PC-9 (cell line): ENCODE measurements at places on chromosomes 7 and 10.

DNA sequence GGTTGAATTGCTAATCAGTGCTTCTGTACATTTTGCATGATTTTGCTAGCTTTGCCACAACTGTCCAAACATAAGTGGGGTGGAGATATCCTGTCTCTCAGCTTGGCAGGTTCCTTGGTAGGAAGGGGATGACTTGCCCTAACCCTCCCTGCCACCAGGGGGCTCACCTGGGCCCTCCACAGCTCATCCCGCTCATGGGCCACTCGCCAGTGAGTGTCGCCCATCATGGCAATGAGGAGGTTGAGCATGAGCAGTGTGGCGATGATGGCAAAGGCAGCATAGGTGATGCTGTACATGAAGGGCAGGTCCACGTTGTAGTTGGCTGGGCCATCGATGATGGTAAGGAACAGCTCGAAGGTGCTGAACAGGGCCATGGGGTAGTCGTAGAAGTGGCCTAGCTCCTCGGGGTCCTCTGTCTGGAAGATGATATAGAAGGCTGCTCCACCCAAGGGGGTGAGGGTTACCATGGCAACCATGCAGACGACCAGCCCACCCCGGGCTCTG lies 12.2 kb downstream of the TRPV6 start:
- no peak for DNase-seq

- DNase-seq = no peak
These were observed 54.5 kb downstream of the JAKMIP3 start for GRCh38 chr10:132120200-132120599.

DNA sequence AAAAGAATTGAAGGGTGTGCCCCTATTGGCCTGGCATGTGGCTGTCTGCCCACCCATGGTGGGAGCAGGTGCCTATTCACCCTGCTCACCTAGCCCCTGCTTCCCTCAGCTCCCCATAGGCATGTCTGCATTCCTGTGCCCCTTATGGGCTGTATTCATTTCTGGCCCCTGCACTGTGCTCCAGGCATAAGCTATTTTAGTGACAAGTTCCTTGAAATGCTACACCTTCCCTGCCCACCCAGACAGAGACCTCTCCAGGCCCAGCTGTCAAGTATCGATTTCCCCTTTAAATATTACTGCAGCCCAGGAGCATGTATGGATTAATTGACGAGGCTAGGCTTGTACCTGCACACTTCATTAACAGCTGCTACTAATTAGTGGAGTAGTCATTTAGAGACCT lies 235.4 kb downstream of the RPS24 start:
- no peak for DNase-seq

DNA sequence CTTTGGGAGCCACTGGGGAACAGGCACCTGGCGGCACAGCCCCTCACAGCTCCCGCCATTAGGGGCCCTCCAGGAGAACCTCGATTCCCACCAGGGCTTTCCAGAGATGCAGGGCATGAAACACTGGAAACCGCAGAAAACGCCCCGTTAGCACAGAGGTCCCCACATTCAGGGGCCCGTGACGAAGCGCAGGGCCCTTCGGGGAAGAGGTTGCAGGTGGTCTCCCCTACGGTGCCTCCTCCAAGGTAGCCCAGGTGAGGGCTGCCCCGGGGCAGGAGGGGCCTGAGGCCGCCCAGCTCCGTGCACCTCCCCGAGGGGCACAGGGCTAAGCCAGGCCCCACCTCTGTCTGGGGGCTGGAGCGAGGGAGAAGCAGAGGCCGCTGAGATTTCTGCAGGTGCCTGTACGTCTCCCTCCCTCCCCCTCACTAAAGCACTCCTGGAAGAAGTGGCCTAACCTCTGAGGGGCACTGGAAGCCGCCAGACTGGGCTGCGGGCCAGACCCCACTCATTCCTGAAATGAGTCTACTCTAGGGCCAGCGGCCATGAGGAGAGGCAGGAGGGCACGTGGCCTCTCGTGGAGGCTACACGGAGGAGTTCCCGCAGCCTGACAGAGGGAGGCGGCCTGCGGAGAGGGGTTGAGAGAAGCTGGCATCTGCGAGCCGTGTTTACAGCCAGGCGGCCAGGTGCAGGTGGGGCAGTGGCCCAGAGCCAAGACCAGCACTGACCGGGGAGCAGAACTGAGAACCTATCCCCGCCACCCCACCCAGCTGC lies 6.9 kb downstream of the PDGFA start:
- DNase-seq = no peak

GRCh38 chr7:158549616-158550393 lies 37.8 kb downstream of the PTPRN2 start:
- DNase-seq = no peak

DNA sequence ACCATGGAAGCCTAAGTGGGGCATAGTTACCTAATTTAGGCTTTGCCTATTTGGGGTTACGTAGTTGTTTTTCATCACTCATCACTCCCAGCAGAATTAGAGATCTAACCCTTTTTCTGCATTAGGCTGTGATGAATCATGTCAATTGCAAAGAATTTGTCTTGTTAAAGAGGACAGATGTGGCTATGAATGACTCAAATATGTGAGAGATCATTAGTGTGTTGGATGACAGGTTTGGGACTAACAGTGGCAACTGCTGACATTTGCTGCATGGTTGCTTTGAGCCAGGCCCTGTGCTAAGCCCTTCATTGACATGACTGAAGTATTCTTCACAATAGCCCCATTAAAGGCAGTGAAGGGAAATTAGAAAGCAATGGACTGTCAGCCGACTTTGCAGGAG lies 83.4 kb upstream of the BMPER start:
- DNase-seq = no peak

- no peak for DNase-seq
These were observed 169.0 kb downstream of the CREB5 start for GRCh38 chr7:28581351-28581750.

- no peak for DNase-seq
These were observed 7.7 kb downstream of the DIP2C start for GRCh38 chr10:681670-682318.

DNA sequence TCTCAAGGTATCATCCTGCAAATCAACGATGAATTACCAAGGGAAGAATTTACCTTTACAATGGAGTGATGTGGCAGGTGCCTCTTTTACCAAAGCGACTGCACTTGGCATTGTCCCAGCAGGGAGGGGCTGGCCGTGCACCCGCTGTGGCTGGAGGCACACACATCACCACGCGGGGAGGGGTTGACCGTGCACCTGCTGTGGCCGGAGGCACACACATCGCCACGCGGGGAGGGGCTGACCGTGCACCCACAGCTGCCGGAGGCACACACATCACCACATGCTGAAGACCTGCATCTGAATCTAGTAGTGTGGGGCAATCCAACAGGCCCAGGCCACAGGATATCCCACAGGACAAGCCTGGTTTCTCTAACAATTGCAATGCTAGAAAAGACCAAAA lies 493.5 kb downstream of the DNAJB6 start:
- DNase-seq = no peak

- DNase-seq = no peak
These were observed 92.9 kb upstream of the PIP4K2A start for GRCh38 chr10:22807238-22807637.

- DNase-seq = no peak
These were observed 97.7 kb upstream of the RPA3 start for GRCh38 chr7:7816084-7816483.

GRCh38 chr7:152647009-152647408 lies 28.9 kb downstream of the XRCC2 start:
- no peak for DNase-seq

- DNase-seq = no peak
These were observed 17.9 kb downstream of the SH3PXD2A start for GRCh38 chr10:103837370-103838069.
